ENCODE measurements at places on chromosomes 12 and 14.

- no peak for DNase-seq
Observed at GRCh38 chr12:39186744-39187143, 256.2 kb downstream of the KIF21A start.

- no peak for DNase-seq
Observed at GRCh38 chr12:15608941-15609340, 180.2 kb downstream of the EPS8 start.

DNA sequence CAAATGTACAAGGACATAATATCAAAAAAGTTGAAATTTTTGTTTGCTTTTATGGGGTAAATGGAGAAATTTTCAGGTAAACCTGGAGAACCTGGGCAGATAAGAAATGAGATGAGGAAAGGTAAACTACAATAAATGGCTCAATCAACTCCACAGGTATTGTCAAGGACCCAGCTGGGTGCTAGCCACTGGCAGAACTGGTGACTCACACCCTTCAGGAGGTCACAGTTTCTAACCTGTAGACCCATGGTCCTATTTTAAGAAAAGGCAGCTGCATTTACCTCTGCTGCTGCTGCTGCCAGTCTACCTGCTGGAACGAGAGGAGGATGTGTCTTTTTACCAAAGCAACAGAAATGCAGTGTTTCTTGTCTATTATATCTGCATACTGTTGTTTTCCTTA, 226.6 kb downstream of the ALG10B start:
- no peak for DNase-seq

- no peak for DNase-seq
Observed at GRCh38 chr12:21800011-21800410, 25.5 kb upstream of the KCNJ8 start.

- no peak for DNase-seq
Observed at GRCh38 chr12:4331842-4332241, 10.8 kb downstream of the TIGAR start.

GRCh38 chr14:104843006-104843405, 22.1 kb upstream of the CEP170B start:
- DNase-seq: no peak

DNA sequence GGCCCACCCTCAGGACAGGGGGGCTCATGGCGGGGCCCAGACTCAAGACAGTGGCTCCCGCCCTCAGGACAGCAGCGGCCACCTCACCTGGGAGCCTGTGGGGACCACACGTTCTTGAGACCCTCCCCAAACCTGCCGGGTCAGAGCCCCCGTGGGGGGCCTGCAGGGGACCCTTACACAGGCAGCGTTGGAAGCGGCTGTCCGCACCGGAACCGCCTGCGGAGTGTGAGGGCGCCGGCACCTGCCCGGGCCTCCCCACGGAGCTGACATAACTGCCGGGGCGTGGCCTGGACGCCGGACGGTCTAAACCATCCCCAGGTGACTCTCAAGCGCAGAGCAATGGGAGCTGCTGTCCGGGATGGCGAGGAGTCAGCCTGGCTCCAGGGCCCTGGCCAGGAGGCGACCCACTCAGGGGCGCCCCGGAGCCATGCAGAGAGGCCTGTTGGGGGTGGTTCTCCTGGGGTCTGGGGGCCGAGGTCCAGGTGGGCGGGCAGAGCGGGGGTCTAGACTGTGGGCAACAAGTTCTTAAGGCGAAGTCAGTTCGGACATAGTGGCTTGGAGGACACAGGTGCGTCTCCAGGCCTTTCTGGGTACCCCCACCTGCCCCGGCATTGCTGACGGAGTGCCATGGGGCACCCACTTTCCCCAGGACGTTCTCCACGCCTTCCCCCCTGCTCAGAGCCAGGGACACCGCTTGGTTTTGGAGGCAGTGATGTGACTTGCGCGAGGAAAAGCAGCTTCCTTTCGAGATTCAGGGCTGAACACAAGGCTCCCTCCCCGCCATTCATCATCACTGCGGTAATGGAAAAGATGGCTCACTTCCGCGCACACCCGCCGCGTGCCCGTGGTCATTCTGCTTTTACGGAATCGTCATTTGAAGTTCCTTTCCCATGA, 23.2 kb downstream of the GALNT9 start:
- DNase-seq: no peak

DNA sequence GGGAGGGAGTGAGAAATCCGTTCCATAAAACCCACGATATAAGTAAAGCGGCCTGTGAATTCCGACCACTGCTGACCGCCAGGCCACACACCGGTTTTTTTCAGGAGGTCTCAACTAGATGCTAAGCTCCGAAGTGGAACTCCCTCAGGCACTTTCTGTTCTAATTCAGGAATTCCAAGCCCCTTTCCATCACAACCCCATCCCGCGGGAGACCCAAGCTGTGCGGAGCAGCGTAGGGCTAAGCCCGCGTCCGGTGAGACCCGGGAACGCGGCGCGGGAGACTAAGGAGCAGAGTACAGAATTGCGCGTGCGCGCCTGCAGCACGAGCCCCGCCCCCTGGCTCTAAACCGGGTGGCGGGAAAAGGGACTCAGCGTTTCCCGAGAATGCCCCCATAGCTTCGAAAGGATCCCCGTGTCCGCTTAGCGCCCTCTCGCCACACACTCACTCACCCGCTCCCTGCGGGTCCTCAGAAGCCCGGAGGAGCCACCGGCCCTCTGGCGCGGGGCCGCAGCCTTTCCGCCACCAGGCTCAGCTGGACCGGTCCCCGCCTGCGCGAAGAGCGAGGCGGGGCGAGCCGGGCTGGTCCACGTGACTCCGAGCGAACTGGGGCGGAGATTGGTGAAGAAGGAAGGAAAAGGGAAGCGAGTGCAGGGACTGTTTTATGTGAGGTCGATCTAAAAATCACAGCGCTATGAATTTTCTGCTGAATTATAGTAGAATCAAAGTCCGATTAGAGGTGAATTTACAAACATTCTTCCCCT, at the start of gene TIMELESS:
TIMELESS (minus strand) TSS at position 567 of the 762 bp plus-strand sequence. CDS start 15,256 bp downstream, outside the sequence.
- DNase-seq: peak; percentile 82

DNA sequence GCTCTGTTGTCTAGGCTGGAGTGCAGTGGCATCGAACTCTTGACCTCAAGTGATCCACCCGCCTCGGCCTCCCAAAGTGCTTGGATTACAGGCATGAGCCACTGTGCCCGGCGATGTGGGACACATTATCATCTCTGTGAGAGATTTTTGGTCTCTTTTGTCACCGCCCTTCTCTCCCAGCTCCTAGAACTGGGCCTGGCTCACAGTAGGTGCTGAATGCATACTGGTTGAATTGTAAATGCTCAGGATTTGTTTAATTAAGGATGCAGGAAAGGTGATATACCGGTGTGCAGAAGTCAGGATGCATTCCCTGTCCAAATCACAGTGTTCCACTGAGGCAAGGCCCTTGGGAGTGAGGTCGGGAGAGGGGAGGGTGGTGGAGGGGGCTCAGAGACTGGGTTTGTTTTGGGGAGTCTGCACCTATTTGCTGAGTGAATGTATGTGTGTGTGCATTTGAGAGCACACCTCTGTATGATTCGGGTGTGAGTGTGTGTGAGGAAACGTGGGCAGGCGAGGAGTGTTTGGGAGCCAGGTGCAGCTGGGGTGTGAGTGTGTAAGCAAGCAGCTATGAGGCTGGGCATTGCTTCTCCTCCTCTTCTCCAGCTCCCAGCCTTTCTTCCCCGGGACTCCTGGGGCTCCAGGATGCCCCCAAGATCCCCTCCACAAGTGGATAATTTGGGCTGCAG, 1.0 kb upstream of the KRT18 start:
- DNase-seq: no peak

DNA sequence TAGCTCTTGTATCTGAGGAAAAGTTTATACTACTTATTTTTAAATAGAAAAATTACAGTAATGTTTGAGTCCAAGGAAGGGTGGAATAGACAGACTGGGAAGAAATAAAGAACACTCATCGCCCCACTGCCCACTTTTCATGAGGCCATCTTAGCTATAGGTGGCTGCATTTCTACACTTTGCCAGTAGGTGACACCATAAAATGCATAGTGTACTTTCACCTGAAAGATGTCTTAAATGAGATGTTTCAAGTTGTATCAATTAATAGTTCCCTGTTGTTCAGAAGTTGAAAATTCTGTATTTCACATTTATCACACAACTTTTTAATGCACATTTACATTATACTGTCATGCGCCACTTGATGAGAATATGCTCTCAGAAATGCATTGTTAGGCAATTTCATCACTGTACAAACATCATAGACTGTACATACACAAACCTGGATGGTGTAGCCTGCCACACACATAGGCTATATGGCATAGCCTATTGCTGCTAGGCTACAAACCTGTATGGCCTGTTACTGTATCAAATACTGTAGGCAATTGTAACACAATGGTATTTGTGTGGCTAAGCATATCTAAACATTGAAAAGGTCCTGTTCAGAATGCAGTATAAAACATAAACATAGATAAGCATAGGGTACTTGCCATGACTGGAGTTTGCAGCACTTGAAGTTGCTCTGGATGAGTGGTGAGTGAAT, 27.6 kb downstream of the PMCH start:
- no peak for DNase-seq

DNA sequence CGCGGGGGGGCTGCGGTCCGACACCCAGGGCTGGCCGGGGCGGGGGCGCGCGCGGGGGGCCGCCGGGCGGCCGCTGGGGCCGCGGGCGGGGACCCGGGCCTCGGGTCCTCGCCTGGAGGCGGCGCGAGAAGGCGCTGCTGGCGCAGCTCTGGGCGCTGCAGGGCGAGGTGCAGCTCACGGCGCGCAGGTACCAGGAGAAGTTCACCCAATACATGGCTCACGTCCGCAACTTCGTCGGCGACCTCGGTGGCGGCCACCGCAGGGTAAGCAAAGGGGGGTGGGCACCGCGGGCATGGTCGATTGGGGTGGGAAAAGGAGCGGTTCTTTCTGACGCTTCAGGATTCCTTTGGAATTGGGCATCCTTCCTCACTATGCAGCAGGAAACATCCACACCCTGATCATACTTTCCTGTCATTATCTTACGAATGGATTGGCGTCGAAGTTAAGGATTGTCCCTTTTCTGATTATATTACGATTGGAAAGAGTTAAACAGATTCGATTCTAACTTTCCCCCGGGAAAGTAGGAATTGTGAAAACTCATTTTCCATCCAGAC, 798 bp downstream of the PDZRN4 start:
- no peak for DNase-seq

- no peak for DNase-seq
Observed at GRCh38 chr12:69231479-69231878, 7.9 kb upstream of the CPSF6 start.

DNA sequence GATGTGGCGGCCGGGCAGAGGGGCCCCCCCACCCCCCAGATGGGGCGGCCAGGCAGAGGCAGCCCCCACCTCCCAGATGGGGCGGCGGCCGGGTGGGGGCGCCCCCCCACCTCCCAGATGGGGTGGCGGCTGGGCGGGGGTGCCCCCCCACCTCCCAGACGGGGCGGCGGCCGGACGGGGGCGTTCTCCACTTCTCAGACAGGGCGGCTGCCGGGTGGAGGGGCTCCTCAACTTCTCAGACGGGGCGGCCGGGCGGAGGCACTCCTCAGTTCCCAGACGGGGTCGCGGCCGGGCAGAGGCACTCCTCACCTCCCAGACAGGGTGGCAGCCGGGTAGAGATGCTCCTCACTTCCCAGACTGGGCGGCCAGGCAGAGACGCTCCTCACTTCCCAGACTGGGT, 469.8 kb downstream of the PCNX1 start:
- DNase-seq: no peak

DNA sequence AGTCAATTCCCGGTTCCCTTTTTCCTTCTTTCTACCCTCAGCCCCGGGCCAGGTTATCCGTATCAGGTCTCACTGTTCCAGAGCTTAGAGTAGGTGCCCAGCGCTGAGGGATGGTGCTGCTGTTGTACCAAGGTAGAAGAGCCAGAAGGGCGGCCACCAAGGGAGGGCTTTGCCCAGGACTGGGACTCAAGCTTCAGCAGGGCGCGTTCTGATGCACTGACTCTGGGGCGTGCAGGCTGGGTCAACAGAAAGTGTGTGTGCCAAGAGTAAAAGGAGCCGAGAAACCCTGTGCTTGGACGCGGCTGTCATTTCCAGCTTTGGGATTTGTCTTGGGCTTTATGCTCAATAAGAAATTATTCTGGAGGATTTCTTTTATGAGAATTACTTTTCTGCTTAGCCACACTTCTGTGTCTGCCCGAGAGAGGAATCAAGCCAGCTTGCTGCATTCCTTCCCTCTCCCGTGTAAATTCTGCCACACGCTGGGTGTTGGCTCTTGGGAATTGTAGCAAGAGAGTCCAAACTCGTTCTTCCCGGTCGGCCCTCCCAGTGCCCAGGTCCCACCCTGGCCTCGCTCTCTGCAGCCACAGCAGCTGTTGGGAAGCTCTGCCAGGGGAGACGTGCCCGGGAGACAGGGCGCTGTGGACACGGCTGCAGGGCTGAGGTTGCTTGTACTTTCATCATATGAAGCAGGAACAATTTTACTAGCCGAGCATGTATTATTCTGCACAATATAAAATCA, 98.0 kb downstream of the FBXL14 start:
- DNase-seq: no peak

All from CD4-positive, alpha-beta T cell treated with Interleukin-6 at 100 ng/mL for 8 hours (primary cell).